HuH-7 (cell line): ENCODE measurements at places on chromosomes 6 and 20.

- no peak for DNase-seq
Measured at GRCh38 chr20:63640086-63640485, 13.1 kb downstream of the STMN3 start.

DNA sequence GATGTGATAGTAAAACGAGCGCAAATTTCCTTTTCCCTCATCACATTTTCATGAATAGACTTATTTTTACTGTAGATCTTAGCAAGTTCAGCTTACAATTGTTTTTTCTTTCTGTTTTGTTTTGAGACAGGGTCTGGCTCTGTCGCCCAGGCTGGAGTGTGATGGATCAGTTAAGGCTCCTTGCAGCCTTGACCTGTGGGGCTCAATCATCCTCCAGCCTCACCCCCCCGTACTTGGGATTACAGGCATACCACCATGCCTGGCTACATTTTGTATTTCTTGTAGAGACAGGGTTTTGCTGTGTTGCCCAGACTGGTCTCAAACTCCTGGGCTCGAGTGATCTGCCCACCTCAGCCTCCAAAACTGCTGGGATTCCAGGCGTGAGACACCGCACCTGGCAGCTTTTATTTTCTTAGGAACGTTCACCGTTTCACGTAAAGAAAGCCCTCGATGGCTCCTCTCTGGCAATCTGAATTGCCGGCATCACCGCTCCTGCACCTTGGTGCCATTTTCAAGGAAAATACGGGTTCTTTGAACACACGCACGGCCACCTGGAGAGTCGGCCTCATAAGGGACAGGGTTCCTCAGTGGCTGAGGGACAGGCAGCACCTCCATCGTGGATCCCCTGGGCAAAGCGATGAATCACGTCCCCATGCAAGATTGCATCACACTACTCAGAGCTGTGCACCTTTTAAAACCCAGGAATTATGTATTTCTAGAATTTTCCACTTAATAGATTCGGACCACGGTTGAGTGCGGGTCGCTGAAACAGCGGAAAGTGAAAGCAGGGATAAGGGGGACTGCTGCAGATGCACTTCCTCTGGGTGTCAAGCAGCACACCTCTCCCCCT lies 78.7 kb downstream of the IRF4 start:
- no peak for DNase-seq

- DNase-seq = no peak
Measured at GRCh38 chr6:32977272-32977952, 9.0 kb downstream of the BRD2 start.

DNA sequence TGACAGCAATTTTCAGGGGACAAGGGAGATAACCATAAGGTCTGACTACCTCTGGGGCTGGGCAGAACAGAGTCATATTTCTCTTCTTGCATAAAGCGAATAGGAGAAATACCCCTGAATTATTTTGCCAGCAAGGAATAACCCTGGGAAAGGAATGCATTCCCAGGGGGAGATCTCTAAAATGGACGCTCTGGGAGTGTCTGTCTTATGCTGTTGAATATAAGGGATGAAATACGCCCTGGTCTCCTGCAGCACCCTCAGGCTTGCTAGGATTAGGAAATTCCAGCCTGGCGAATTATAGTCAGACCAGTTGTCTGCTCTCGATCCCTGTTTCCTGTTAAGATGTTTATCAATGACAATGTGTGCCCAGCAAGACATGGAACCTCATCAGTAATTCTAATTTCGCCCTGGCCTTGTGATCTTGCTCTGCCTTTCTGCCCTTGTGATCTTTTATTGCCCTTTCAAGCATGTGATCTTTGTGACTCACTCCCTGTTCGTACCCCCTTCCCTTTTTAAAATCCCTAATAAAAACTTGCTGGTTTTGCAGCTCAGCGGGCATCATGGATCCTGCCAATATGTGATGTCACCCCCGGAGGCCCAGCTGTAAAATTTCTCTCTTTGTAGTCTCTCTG lies 221.6 kb upstream of the HS3ST5 start:
- DNase-seq = no peak

DNA sequence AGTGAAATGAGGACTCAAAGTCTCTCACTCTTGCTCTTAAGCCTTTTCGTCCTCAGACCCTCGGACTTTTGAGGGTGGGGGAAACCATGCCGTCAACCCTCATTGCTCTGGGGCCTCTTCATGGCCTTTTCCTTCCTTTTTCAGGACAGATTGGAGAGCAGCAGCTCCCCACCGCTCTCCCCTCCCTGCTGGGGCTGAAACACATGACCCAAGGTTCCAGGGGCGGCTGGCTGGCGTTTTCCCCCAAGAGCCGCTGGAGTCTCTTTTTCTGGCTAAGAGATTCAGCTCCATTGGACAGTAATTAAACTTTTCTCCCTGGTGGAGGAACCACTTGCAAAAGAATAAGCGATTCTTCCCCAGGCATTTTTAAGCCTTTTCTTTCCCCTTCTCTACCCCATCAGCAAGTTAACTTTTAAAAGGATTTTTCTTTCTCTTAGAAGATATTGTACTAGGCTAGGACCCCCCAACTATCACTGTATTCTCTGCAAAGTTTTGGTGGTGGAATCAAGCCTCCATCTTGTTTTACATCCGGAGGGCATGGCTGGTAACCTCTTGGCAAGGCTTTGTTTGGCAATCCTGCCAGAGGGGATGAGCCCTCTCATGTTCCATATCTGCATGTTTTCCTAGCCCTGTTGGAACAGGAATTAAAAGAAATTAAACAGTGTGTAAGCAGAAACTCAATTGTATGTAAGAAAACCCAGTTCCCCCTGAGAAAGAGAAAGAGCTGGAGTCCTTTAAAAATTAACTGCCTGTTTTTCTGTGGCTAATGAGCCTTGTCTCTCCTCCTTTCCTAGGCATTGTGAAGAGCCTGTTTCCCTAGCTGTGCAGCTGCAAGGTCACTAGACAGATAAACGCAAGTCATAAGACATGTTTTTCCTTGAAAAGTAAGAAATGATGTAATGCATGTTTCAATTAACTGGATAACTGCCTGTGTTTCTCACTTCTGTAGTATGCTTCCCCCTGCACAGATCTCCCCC lies 100.8 kb upstream of the GPR6 start:
- no peak for DNase-seq
